Naive B cell (primary cell): ENCODE measurements at places on chromosomes 13 and 19.

GRCh38 chr19:13210941-13211340 lies 60.7 kb downstream of the IER2 start:
- no peak for DNase-seq

GRCh38 chr13:98349731-98350305 lies 172.7 kb upstream of the RNF113B start:
- no peak for DNase-seq

DNA sequence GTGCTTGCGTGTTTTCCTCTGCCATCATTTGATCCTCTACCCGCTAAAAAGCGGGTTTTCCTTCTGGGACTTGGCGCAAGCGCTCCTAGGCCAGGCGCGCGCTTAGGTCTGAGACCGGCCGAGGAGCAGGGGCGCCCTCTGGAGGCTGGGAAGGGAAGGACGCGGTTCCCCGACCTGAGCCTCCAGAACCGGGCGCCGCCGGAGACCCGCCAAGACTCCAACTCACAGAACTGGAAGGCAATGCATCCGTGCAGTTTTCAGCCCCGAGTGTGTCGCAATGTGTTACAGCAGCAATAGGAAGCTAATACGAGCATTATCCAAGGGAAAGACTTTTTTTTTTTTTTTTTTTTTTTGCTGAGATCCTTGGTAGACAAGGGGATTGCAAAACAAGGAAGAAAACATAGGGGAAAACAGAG lies 190.9 kb downstream of the COL4A1 start:
- DNase-seq = peak; percentile 9

DNA sequence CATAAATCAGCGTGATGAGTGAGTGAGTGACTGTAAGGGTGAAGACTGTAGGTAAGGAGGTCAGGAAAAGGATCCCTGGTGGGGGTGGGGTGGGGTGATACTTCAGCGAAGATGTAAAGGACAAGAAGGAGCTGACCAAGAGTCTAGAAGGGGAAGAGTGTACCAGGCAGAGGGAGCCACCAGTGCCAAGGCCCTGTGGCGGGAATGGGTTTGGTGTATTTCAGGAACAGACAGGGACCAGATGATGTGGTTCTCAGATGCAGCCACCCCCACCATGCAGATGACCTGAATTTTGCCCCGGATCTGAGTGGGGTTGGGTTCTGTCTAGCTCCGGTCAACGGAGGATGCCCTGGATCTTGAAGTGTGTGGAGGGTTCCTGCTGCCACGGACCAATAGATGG lies 30.1 kb upstream of the SLC7A10 start:
- no peak for DNase-seq

DNA sequence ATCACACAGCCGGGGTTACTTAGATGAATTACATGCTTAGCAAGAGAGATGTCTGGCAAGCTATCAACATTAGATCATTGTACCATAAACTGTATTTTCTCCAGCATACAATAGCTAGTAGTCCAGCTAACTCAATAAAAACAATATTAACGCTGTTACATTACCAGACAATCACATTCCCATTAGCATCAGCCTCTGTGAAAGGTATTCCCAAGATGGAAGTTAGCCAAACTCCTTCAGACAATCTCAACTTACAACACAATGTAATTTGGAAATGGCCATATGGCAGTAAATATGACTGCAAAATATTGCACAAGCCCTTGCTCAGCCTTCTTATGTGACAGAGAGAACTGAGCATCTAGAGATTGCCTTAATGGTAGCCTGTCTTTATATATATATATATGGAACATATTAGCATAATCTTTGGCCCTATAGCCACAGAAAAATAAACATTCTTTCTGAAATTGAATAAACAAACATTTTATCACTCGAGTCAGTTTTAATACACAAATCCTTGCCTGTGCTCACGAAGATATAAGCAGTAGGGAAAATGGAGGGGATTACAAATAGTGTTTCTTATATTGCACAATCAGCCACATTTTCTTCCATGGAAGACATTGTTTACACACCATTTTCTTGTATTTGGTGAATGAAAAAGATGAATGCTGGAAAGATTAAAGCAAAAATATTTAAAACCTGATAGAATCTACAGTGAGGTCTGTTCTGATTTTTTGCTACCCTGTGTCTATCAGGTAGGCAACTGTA lies 1060.5 kb downstream of the DIAPH3 start:
- DNase-seq = no peak

GRCh38 chr13:43369319-43369718 lies 345.9 kb downstream of the DNAJC15 start:
- DNase-seq = no peak
